ENCODE measurements at places on chromosomes 1 and 21. TPM values are rescaled to one million over a fixed set of nuclear protein-coding genes. Genes with fewer than 3 reads are reported as not detected.

DNA sequence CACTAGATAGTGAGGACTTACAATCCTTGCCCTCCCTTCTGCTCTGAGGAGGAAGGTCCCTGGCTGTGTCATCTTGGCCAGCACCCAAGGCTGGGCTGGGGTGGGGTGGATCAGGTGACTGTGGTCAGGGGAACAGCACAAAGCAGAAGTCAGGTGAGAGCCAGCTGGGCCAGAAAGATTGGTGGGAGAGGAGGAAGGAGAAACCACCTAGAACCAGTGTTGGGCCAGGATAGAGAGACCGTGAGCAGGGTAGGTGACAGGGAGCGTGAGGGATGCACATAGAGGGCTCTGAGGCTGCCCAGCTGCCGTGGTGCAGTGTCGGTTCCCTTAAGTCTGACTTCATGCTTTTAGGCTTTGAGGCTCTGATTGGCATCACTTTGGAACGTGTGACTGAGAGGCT, 22.7 kb downstream of the NCF2 start:
- H3K4me3 ChIP-seq = no peak overlapping the region
- H3K27me3 ChIP-seq = no peaks in the 10 kb centered on the region
- no peaks in the 10 kb centered on the region for H3K36me3 ChIP-seq
- no peaks in the 10 kb centered on the region for H3K4me1 ChIP-seq

DNA sequence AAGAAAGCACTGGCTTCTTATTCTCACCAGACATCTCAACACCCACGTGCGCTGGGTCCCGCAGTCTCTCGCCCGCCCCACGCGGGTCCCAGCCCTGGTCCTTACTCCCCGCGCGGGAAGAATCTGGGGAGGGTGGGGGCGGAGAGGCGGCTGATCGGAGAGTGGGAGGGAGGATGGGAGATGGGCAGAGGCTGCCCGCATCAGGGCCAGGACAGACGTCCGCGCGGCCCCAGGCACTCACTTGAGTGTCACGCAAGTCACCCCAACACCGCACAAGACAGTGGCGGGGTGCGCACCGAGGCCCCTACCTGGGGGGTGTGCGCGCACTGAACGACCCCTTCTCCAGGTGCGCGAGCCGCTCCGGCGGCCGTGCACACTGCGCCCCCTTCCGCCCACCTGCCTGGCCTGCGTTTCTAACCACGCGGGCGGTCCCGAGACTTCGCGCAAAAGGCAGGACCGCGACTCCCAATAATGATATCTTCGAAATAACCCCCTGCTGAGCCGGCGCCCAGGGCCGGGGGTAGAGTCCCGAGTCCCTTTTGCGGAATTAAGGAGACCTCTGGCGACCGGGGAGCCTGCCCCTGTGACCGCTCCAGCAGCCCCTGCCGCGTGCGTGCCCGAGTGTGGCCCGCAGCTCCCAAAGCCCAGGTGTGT, 6.0 kb upstream of the SIM2 start:
- H3K4me3 ChIP-seq = peak overlapping the region; percentile 52
- H3K36me3 ChIP-seq = peaks cover 2% of the 10 kb centered on the region
- peaks cover 51% of the 10 kb centered on the region for H3K4me1 ChIP-seq
- no peak overlapping the region for H3K27ac ChIP-seq
- peaks cover 98% of the 10 kb centered on the region for H3K27me3 ChIP-seq
- peak; percentile 67 for DNase-seq

DNA sequence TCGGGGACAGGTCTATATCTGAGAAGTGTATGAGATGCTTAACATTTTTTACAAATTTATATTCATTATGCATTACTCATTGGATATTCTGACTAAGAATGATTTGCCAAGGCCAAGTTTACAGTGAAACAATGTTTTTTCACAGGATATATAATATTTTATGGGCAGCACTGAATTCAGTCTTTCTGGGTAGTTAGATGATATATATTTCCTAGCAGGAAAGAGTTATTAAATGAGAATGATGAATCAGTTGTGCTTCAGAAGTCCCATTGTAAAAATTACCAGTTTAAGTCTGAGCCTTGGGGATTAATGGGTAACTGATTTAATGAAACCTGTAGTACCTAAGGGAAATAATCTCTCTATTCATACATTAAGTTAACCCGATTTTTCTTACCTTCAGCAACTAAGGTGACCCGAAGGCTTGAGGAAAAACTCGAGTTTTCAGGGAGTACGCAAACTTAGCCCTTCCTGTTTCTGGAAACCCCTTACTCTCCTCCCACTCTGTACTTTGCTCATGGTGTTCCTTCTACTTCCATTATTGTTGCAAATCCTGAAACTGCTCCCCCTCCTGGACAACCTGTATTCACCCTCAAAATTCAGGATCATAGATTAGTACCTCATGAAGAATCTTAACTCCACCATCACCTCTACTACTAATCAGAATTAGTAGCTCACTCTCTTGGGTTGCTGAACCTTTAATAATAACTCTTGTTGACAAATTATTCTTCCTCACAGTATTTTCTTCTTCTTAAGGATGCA, 135.1 kb downstream of the AK5 start:
- H3K4me1 ChIP-seq = peaks cover 19% of the 10 kb centered on the region
- peaks cover 9% of the 10 kb centered on the region for H3K36me3 ChIP-seq
- no peak overlapping the region for H3K27ac ChIP-seq
- peak; percentile 14 for DNase-seq

Gene S100A5
- not detected for total RNA-seq

Gene RGS13
- total RNA-seq = not detected

All from WTC11 (cell line).